ENCODE measurements at places on chromosomes 5 and 9.

DNA sequence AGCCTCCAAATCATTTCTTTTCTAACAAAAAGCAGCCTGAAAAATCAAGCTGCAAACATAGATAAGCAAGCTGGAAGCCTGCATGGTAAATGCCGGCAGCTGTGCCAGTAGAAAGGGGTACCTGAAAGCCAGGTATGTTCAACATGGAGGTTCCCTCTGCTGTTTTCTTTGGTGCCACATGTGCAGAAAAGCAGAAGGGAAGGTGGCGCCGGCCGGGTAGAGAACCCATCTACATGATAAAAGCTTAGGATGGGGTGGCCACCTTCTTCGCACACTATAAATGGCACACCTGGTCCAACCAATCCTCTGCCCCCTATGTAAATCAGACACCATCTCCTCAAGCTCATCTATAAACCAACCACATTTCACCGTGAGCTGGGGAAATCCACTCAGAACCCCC lies 268.9 kb upstream of the IRX2 start:
- no peak overlapping the region for H3K4me3 ChIP-seq
- no peaks in the 10 kb centered on the region for H3K27me3 ChIP-seq
- DNase-seq: no peak
- no peaks in the 10 kb centered on the region for H3K36me3 ChIP-seq
- H3K4me1 ChIP-seq: no peaks in the 10 kb centered on the region

DNA sequence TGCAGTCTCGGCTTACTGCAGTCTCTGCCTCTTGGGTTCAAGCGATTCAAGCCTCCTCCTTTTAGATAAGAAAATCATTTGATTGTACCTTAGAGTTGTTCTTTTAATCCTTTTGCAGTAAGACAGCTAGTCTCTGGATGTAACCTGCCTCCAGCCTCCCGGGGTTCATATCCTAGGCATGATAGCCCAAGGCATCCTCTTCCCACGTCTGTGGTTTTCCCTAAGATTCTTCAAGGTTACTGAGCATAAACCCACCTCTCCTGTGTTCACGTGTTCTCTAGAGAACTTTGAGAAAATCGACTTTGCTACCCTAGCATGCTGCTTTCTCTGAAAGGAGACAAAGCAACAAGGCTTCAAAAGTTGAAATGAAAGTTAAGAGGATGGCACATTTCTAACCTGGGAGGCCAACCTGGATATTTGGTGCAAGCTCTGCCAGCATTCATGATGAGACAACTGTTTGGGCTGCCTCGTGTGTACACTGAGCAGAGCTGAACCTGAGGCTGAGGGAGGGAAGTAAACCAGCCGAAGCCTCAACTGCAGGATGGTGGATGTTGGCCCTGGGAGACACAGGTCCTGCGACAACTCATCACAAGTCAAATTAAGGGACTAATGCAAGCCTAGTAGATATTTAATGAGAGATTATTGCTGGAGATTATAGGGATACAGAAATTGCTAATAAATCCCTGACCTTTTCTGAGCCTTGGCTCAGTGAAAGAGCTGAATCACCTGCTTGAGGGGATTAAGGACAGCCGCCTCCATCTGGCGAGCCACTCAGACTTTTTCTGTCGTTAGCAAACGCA lies 261.8 kb downstream of the ARHGAP26 start:
- no peak overlapping the region for H3K27ac ChIP-seq
- no peak for DNase-seq
- peaks cover 25% of the 10 kb centered on the region for H3K4me1 ChIP-seq
- no peaks in the 10 kb centered on the region for H3K27me3 ChIP-seq
- H3K36me3 ChIP-seq: no peaks in the 10 kb centered on the region

GRCh38 chr5:73987915-73988314 lies 361.9 kb downstream of the ARHGEF28 start:
- peaks cover 7% of the 10 kb centered on the region for H3K27me3 ChIP-seq
- H3K27ac ChIP-seq: no peak overlapping the region
- H3K4me3 ChIP-seq: no peak overlapping the region
- no peak for DNase-seq
- no peaks in the 10 kb centered on the region for H3K36me3 ChIP-seq
- no peaks in the 10 kb centered on the region for H3K4me1 ChIP-seq

- DNase-seq: no peak
- no peaks in the 10 kb centered on the region for H3K36me3 ChIP-seq
- no peaks in the 10 kb centered on the region for H3K4me1 ChIP-seq
- no peak overlapping the region for H3K4me3 ChIP-seq
Measured at GRCh38 chr5:56961746-56962145, 9.8 kb upstream of the MIER3 start.

GRCh38 chr5:157961896-157962590 lies 103.1 kb upstream of the CLINT1 start:
- DNase-seq: no peak
- no peak overlapping the region for H3K4me3 ChIP-seq
- H3K27me3 ChIP-seq: no peaks in the 10 kb centered on the region
- no peaks in the 10 kb centered on the region for H3K36me3 ChIP-seq

Data from CD4-positive, alpha-beta T cell (primary cell).